IMR-90 (cell line): ENCODE measurements at places on chromosomes 2 and 18.

- DNase-seq = no peak
Measured at GRCh38 chr2:44452069-44452583, 90.4 kb downstream of the CAMKMT start.

GRCh38 chr18:54828281-54828881 lies at the start of gene RAB27B:
Gene RAB27B, plus strand, starts transcription at chr18:54828477. Its CDS starts 49,109 bp downstream, at chr18:54877586.
- peak; percentile 85 for DNase-seq

GRCh38 chr2:201768918-201769317 lies 11.8 kb downstream of the ALS2 start:
- DNase-seq = peak; percentile 62

DNA sequence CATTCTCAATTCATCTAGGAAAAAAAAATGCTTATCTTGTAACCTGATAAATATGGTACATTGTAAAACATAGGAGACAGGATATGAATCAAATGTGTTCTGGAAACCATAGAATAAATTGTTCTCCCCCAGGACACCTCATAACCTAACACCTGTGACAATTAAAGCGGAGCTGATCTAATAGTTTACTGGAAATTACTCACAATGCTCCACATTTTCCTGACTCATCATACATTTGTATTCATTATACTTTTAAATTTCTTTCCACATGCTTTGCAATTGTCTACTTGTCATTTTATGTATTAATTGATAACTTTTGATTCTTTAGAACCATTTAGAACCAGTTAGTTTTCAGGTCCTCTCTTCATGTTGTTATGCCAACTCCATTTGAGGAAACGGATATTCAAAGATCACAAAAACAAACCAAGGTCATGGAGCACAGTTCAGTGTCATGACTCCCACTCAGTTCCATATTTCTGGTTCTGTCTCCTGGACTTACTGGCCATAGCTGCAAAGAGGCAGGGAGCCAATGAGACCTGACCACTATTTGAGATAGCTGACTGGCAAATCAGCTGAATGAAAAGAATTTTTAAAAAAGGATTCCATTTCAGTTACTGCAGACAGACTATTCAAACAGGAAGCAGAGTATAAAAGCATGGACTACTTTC lies 128.5 kb downstream of the CALCRL start:
- DNase-seq = no peak

DNA sequence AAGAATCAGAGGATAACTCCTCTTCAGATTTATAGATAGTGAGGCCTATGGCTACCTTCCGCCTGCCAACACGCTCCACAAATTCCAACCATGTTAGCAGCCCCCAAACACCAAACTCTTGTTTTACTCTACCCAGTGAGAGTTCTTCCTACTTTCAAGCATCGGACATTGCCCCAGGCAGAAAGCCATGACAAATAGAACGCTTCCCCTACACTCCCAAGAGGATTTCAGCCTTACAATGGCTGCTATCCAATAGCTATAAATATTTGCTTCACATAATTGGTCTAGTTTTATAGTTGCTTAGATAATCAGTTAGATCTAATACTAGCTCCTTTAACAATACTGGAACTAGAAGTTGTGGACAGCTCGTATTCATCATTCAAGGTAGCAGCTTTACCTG lies 503.4 kb upstream of the VRK2 start:
- no peak for DNase-seq

DNA sequence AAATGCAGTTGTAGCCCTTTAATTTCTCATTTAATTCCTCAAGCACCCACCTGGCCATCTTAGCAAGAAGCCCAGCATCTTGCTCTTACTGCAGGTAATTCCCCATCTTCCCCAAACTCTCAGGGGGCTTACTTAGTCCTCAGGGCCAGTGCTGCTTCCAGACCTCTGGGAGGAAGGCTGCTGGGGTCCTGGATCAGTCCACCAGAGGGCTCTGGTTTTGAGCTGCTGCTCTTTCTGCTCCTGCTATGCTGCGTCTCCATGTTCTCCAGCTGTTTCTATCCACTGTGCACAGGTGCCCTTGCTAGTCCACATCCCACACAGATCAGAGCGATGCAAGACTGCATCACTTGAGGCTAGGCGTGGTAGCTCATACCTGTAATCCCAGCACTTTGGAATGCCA lies 34.5 kb upstream of the TMEM87B start:
- no peak for DNase-seq

DNA sequence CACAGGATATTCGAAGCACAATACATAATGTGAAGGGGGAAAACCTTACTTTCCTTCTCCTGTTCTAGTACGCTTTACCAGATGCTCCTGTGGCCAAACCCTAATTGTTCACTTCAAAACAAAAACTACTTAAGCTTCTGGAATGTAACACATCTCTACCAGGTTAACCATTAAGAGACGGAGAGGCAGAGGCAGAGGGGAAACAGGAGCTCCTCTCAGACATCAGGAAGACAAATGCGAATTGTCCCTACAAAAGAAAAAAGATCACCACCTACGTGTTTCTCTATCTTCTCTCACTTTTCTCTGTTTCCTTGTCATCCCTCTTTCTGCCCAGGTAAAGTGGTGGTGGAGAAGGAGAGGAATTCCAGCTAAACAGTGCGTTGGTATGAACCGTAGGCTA lies 266.8 kb downstream of the NRXN1 start:
- no peak for DNase-seq

- DNase-seq = no peak
Measured at GRCh38 chr2:38806015-38806732, 28.2 kb downstream of the GEMIN6 start.

- DNase-seq = no peak
Measured at GRCh38 chr2:164960159-164960558, 4.8 kb upstream of the SLC38A11 start.

DNA sequence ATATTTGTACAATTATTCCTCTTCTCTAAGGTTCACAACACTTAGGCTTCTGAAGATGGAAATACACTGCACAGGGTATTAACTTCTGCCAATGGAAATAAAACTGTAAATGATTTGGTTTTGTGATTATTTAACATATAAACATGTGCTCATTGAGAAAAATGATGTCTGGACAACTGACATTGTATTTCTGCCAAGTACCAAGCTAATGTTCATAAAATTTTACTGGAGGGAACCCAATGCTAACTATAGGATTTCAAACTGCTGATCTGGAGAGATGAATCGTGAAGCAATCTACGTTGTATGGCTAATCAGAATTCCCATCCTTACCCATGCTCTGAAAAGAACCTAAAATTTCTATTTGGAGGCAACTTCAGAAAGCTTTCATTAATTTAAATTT lies 279.7 kb downstream of the NRXN1 start:
- DNase-seq = peak; percentile 52

DNA sequence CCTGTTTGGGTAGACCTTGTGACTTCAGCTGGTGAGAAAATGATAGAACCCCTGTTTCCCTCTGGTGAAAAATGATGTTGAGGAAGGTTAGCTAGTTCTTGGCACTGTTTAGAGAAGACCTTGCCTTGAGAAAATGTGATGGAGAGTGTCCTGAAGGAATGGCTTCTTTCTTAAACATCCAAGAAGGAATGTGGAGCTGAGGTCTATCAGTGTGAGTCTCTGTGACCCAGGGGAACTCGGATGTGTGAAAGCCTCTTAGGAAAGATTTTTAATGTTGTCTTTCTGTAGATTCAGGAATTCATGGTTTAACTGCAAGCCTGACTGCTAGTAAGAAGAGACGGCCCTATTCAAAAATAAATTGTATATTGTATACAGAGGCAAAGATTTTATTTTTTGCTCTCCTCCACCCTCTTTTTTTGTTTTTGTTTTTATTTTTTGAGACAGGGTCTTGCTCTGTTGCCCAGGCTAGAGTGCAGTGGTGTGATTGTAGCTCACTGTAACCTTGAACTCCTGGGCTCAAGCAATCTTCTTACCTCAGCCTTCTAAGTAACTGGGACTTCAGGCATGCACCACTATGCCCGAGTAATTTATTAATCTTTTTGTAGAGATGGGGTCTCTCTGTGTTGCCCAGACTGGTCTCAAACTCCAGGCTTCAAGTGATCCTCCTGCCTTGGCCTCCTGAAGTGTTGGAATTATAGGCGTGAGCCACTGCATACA lies 87.5 kb downstream of the ZNF532 start:
- DNase-seq = no peak

DNA sequence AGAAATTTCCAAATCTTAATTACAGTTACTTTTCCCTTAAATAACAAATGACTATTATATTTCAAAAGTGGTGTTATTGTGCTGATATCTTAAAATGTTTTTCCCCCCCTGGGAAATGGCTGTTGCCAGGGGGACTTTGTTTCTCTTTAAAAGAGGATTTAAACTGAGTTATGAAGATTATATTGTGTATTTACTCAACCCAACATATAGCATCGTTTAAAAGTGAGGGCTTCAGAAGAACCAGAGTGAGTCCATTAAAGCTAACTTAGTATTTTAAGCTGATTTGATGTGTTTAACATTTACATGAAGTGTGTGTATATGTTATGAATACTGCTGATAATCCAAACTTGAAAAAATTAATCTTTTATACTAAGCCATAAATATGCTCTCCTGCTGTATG lies 81.6 kb downstream of the COL5A2 start:
- DNase-seq = no peak

GRCh38 chr2:162929571-162929970 lies 91.0 kb upstream of the KCNH7 start:
- no peak for DNase-seq

- no peak for DNase-seq
Measured at GRCh38 chr18:12470382-12471075, 62.8 kb downstream of the PRELID3A start.

- DNase-seq = no peak
Measured at GRCh38 chr2:50591642-50592041, 440.3 kb downstream of the NRXN1 start.

DNA sequence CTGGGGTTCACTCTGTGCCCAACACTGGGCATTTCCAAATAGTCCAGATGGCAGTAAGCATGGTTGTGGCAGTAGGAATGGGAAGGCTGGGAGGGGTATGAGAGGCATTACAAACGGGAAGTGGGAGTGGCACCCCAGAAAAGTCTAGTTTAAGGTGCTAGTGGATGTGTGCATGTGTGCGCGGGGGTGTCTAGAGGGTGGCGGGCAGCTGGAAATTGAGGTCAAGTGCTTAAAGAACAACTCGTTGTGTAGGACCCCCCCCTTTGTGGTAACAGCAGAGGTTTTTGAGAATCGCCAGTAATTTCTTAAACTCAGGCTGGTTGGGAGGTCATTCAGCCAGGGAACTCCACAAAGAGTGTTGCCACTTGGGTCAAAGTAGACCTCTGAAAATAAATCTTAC lies 69.9 kb downstream of the RHBDD1 start:
- no peak for DNase-seq

DNA sequence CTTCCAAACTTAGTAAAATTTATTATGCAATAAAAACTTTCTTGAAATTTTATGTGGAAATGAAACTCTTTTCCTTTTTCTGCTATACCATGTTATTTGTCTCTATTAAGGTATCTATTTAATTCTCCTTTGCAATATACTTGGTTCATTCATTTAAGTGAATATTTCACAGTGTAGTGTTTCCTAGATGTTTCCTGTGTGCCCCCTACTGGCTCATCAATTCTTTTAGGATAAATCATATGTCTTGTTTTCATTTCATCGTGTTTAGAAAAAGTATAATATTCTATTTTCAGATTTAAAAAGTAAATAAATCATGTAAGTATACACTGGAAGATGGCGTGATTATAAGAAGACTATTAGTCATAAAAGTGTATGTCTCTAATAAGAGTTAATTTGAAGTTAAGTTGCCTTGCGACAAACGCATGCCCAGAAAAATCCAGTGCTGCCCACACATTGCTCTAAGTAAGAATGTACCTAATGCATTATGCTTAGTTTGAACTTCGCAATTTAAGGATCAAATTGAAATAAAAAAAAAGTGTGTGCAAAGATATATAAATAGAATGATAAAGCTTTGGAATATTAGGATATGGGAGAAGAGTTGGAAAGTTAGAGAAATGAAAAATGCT lies 525.4 kb downstream of the KCNJ3 start:
- DNase-seq = no peak

GRCh38 chr2:173417802-173418201 lies 63.1 kb downstream of the CDCA7 start:
- DNase-seq = no peak

GRCh38 chr18:75087119-75088020 lies 121.6 kb downstream of the PTGR3 start:
- no peak for DNase-seq

DNA sequence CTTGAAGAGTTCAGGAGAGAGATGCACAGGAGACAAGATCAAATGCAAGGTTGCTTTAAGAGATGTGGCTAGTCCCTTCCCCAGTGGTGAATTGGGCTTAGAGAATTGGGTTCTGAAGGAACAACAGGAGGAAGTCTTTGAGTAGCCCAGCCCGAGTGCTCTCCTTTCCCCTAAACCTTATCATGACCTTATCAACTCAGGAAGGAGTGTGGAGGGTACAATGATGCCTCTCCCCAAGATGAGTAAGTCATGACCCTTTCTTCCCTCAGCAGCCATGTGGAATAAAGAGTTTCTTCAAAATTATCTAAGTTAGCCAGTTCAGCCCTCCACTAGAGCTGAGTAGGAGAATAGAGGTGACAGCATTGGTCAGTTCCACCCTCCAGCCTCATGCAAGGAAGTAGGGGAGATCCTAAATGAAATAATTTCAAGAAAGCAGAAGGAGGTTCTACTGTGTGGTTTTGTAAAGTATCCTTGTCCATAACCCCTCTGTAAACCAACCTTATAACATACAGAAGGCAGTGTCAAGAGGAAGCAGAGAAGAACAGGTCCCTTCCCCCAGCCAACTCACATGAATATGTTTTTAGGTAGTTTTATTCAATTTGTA lies 88.4 kb downstream of the ARHGAP15 start:
- DNase-seq = no peak

DNA sequence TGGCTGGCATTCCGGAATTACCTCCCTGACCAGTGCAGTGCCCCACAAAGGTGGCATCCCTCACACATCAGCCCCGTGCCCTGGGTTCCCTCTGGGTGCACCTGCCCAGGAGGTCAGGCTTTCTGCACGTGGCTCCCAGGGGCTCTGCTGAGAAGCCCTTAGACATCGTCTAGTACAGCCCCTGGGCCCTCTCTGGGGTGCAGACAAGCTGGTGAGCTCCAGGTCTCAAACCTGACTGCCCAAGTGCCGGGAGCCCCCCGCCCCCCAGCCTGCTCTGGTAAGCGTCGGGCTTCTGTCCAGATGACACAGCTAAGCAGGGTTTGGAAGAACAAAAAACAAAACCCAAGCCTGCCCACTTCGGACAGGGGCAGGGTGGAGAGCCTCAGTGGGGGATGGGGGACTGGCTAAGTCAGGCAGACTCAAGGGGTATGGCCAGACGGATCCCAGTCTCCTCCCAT lies 20.2 kb downstream of the TWIST2 start:
- no peak for DNase-seq

- DNase-seq = no peak
Measured at GRCh38 chr2:18066894-18067293, 188.4 kb downstream of the KCNS3 start.

GRCh38 chr2:191212119-191212518 lies 33.1 kb upstream of the MYO1B start:
- DNase-seq = no peak

DNA sequence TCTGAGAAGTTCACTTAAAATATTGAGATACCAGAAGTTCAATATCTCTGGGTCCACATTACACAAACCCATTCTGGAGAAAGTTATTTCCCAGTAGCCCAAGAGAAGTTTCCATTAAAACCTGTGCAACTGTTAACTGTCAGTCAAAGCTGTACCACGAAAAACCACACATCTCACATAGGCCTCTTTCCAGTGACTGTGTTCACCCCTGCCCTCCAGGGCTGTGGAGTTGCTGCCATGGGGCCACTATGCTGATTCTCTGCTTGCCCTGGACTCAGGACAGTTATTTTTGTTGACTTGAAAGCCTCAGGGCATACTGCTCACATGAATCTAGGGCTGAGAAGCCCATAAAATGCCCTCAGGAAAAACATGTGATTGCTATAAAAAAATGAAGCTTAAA lies 153.8 kb downstream of the PIEZO2 start:
- no peak for DNase-seq

- DNase-seq = peak; percentile 52
Measured at GRCh38 chr2:220744861-220745260, 827.2 kb downstream of the EPHA4 start.
